ENCODE measurements at places on chromosomes 5 and 9. TPM values are rescaled to one million over a fixed set of nuclear protein-coding genes. Genes with fewer than 3 reads are reported as not detected.

GRCh38 chr9:94277885-94278536 is 18.9 kb downstream of the ZNF169 start:
- DNase-seq = no peak

- DNase-seq = peak; percentile 13
Observed at GRCh38 chr5:159825551-159826051, 90.7 kb upstream of the ADRA1B start.

GRCh38 chr5:23314827-23315226 is 192.6 kb upstream of the PRDM9 start:
- no peak for DNase-seq

- peak; percentile 66 for DNase-seq
Observed at GRCh38 chr5:173602423-173602822, 14.0 kb downstream of the BOD1 start.

GRCh38 chr5:134577796-134578577 is 52.5 kb downstream of the JADE2 start:
- DNase-seq = peak; percentile 83

DNA sequence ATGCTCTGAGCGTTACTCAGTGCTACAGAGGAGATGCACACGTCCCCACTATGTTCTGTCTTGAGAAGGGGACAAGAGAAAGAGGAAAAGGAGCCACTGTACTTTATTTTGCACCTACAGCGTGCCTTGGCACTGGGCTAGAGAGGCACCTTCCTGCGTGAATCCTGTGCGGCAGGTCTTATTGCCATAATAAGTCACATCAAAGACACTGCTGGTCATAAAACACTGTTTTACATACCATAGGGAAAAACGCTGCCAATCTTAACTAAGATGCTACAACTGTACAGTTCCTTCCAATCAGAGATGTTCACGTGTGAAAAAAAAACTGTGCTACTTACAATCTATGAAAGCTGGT is 48.1 kb downstream of the NEURL1B start:
- DNase-seq = no peak

- DNase-seq = peak; percentile 6
Observed at GRCh38 chr9:114785866-114786650, 19.8 kb downstream of the TNFSF15 start.

- no peak for DNase-seq
Observed at GRCh38 chr9:131656356-131657036, 83.4 kb downstream of the RAPGEF1 start.

DNA sequence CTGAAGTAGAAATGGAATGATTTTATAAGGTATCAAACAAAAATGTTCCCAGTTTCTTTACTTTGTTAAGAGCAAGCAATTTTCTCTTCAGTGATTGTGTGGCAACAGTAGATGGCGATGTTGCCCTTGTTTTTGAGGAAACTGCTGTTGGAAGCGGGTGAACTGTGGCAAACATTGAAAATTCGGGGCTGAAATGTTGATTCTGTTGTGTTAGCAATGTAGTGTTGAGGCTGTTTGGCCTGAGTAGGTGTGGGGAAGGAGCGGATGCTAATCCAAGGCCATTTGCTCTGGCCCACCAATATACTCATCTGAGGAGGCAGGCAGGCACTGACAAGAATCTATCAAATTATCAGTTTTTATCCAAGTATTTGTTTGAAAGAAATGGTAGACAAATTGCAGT is 129.8 kb downstream of the SLC12A2 start:
- peak; percentile 74 for DNase-seq

DNA sequence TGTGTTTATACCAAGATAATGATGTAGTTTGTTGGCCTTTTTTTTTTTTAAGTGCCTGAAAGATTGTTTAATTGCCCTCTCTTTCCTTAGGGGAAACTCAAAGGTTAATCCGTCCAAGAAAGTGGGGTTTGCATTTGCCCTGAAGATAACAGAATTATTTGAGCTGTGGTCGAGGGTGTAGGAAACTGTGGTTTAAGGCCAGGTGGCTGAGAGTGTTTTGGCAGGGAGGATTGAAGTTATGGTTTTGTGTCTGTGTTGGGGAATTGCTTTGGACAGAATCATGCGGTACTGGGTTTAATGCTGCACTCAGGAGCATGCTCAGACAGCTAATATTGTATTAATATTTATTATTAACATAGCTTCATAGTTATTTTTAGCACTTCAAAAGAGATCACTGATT is 509.8 kb downstream of the EBF1 start:
- no peak for DNase-seq

The SLC36A2 gene
- not detected for total RNA-seq

The CDH9 gene
- not detected for total RNA-seq

Measured in lung (tissue), 17 donors.